ENCODE measurements at places on chromosomes 1 and 21.

DNA sequence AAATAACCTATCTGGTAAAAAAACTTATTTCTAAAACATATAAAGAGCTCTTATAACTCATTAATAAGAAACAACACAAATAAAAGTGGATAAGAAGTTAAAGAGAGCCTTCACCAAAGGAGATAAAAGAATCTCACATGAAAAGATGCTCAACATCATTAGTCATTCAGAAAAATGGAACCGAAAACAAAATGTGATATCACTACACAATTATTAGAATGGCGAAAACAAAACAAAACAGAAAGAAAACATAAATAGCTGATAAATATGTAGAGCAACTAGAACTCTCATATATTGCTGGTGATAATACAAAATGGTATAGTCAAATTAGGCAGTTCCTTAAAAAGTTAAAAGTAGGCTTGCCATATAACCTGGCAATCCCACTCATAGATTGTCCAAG, 1109.3 kb downstream of the PLA2G4A start:
- no peak for DNase-seq

DNA sequence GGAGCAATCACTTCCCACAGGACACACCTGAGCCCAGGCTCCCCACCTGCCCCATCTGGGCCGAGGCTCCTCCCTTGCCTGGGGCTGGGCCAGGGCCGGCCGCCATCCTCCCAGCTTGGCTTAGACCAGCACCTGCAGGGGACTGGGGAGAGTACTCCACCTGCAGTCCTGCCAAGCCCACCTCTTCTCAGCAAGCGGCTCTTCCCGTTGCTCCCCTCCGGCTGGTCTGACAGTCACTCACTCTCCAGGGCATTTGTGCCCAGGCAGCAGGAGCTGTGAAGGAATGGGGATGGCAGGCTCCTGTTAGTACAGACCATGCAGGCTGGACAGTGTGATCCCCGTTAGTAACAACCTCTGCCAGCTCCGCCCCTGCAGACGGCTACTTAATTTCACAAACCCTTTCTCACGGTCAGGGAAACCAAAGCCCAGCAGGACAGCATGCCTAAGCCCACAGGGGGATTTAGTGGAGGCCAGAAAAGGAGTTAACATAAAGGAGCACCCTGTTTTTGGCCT, at the start of gene FYB2:
TSS of gene FYB2 (minus strand) at position 18 of the 513 bp plus-strand sequence. CDS start 114 bp downstream, outside the sequence.
- no peak for DNase-seq

DNA sequence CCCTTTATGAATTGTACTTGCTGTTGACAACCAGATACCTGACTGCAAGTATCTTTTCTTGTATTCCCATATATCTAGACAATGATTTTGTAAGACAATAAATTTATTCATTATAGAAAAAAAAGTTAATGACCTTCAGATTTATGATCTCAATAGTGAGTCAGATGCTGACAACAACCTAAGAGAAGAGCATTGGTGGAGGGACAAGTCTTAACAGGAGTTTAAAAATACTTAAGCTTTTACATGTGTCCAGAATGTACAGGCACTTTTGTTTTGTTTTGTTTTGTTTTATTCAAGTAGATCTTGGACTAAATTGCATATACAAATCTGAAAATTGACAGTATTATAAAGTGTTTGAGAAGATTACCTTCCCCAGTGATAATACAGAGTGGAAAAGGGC, 1544.6 kb upstream of the B3GALT2 start:
- DNase-seq: no peak

DNA sequence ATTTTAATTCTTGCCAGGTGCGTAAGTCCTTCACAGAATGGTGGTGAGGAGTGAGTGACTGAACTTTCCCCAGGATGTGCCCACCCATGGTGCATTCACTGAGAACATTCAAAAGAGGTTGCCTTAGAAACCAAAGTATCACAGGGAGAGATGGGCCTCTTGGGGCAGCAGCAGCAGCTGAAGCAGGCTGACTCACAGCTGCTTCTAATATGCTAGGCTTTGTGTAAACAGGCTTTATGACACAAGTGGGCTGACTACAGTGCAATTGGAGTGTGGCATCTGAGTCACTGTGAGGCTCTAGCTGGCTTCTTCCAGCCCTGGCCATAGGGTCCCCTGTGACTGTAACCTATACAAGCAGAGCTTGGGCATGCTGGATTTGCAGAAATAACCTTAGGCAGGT, 12.6 kb downstream of the PIGP start:
- peak; percentile 41 for DNase-seq

- DNase-seq: no peak
Observed at GRCh38 chr1:55547405-55547804, 332.2 kb upstream of the USP24 start.

- DNase-seq: no peak
Observed at GRCh38 chr21:36454093-36454531, 25.8 kb downstream of the CLDN14 start.

DNA sequence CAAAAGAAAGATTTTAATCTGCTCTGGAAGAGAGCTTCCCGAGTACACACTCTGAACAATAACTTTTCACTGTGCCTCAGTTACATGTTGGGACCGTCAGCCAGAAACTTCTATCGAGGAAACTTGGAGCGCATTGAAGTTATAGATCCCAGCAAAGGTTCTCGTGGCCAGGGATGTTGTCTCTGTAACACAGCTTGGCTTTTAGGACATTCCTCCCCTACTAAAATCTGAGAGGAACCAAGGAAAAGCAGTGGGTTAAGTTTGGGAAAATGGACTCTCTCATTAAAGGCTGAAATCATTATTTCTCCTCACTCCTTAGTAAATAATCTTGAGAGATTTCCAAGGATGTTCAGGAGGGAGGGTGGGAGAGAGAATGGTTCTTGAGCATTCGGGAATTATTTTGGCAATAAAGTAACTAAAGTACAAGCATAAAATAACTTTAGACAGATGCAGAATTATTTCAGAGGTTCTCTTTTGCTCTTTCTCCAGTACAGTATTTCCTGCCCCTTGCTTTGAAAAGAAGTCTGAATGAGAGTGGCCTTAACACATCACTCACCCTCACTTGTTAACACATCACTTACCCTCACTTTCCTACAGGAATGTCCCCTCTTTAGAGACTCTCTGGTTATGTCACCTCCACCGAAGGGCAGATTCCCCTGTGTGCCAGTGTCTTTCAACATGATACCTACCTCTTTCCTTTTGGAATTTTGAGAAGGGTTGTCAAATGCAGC, 1.8 kb upstream of the NFIA start:
- DNase-seq: no peak

- no peak for DNase-seq
Observed at GRCh38 chr1:231072041-231072440, 32.0 kb upstream of the FAM89A start.

- no peak for DNase-seq
Observed at GRCh38 chr1:40949563-40949962, 29.9 kb upstream of the CTPS1 start.

GRCh38 chr1:63636192-63637105, 43.2 kb downstream of the PGM1 start:
- DNase-seq: no peak

Measured in upper lobe of right lung (tissue), 1 donor.